ENCODE measurements at places on chromosomes 7 and 10. TPM values are rescaled to one million over a fixed set of nuclear protein-coding genes. Genes with fewer than 3 reads are reported as not detected.

The OR2A42 gene
- not detected for polyA plus RNA-seq

The ACSM6 gene
- polyA plus RNA-seq = not detected

The COL28A1 gene
- 0.08 TPM for polyA plus RNA-seq

The CCDC172 gene
- not detected for polyA plus RNA-seq

The CYP51A1 gene
- 4.3 TPM for polyA plus RNA-seq

The LRMDA gene
- 0.37 TPM for polyA plus RNA-seq

The TMEM140 gene
- 0.10 TPM for polyA plus RNA-seq

The GSDME gene
- polyA plus RNA-seq = 127 TPM

The GRID2IP gene
- polyA plus RNA-seq = 0.06 TPM

Data from SK-N-SH (cell line).